ENCODE measurements at places on chromosomes 5 and 9.

DNA sequence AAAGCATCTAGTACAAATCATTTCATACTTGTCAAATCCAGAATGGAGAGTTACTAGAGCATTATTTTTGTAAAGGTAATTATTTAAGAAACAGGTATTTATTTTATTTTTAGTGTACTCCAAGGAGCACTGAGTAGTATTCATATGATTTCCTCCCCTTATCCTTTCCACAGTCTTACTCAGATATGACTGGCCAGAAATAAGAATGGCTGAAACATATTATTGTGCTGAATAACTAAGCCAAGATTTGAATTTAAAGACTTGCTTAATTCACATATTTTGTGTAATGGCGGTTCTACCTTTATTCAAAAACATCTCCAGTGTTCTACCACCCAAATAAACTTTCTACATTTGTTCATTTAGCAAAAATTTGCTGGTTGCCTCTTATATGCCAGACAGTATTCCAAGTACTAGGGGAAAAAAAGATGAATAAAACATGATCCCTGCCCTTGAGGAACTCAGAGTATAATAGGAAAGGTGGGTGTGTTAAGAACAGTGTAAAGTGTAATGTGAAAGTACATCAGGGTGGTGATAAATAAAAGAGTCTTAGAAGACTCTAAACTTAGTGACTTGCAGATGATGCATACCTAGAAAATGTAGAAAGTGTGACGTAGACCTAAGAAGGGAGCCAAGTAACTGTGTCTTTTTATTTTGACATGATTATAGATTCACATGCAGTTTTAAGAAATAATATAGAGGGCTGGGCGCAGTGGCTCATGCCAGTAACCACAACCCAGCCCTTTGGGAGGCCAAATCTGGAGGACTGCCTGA is 110.4 kb upstream of the GRHPR start:
- no peak for DNase-seq
- H3K36me3 ChIP-seq = peaks cover 13% of the 10 kb centered on the region
- H3K27me3 ChIP-seq = no peaks in the 10 kb centered on the region
- no peak overlapping the region for H3K4me3 ChIP-seq
- H3K27ac ChIP-seq = no peak overlapping the region

- H3K27me3 ChIP-seq = no peaks in the 10 kb centered on the region
- no peak overlapping the region for H3K27ac ChIP-seq
- H3K36me3 ChIP-seq = no peaks in the 10 kb centered on the region
- no peak overlapping the region for H3K4me3 ChIP-seq
- DNase-seq = no peak
Measured at GRCh38 chr5:104265531-104266140, 703.0 kb upstream of the NUDT12 start.

DNA sequence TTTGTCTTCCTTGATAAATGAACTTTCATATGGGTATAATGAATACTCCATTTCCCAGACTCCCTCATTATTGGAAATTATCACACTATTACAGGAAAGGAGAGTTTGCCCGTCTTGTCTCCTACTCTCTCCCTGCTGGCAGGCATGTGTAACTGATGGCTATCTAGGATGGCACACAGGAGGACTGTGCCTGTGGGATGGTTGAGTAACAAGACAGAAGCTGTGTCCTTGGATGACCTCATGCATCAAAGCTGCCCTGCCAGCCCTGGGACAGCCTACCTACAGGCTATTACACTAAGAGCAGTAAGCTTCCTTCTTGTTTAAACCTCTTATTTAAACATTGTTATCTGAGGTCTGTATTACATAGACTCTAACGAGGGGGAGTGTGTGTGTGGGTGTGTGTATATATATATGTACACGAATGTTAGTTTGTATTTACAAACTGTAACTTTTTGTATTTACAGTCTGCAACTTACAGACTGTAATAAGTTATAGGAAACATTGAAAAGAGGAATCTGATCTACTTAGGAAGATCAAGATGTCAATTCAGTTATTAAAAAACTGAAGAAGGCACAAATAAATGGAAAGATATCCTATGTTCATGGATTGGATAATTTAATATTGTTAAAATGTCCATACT is 247.6 kb upstream of the ACO1 start:
- H3K4me1 ChIP-seq = no peaks in the 10 kb centered on the region
- H3K27ac ChIP-seq = no peak overlapping the region
- no peak for DNase-seq
- H3K36me3 ChIP-seq = no peaks in the 10 kb centered on the region

DNA sequence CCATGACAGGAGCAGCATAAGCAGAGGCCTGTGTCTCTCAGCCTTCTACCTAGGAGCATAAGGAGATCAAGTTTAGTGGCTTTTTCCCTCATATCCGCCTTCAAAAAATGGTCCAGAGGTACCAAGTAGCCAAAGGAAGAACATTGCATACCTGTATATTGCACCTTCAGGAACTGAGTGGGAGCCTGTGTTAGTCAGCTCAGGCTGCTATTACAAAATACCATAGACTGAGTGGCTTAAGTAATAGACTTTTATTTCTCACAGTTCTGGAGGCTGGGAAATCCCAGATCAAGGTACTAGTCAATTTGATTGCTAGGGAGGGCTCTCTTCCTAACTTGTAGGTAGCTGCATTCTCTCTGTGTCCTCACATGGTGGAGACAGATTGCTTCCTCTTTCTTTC is 597.4 kb upstream of the PTGER4 start:
- no peak for DNase-seq
- peaks cover 3% of the 10 kb centered on the region for H3K36me3 ChIP-seq
- H3K27me3 ChIP-seq = peaks cover 2% of the 10 kb centered on the region

GRCh38 chr5:14359069-14360043 is 216.2 kb downstream of the TRIO start:
- H3K27ac ChIP-seq = no peak overlapping the region
- H3K4me3 ChIP-seq = no peak overlapping the region
- no peak for DNase-seq
- peaks cover 6% of the 10 kb centered on the region for H3K4me1 ChIP-seq

DNA sequence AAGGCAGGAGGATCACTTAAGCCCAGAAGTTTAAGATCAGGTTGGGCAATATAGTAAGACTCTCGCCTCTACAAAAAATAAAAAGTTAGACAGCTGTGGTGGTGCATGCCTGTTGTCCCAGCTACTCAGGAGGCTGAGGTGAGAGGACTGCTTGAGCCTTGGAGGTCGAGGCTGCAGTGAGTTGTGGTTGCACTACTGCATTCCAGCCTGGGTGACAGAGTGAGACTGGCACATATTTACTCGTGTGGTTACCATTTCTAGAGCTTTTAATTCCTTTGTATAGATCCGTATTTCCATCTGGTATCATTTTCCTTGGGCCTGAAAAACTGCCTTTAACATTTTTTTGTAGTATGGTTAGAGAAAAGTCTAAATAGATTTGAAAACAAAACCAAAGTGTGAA is 7.8 kb downstream of the IL6ST start:
- H3K27me3 ChIP-seq = no peaks in the 10 kb centered on the region
- peaks cover 73% of the 10 kb centered on the region for H3K4me1 ChIP-seq
- no peak for DNase-seq
- peaks cover 83% of the 10 kb centered on the region for H3K36me3 ChIP-seq
- no peak overlapping the region for H3K27ac ChIP-seq

GRCh38 chr5:39623291-39623865 is 198.6 kb upstream of the DAB2 start:
- no peak for DNase-seq
- no peak overlapping the region for H3K4me3 ChIP-seq
- no peaks in the 10 kb centered on the region for H3K36me3 ChIP-seq
- H3K4me1 ChIP-seq = no peaks in the 10 kb centered on the region
- H3K27ac ChIP-seq = no peak overlapping the region

All from activated T-helper 2 cell treated with anti-CD3 and anti-CD28 coated beads, Interferon-gamma antibody, Interleukin-2, Interleukin-4, amounts not matched to agents 10 μg/mL and 5 μg/mL and 100 μg/mL, durations not matched to agents 14 hours and 24 hours and 36 hours (primary cell).